Hematopoietic multipotent progenitor cell treated with erythropoietin and hydrocortisone succinate and interleukin-3 and kit ligand, for 4 days (in vitro differentiated cells): ENCODE measurements at places on chromosomes 1 and 21.

DNA sequence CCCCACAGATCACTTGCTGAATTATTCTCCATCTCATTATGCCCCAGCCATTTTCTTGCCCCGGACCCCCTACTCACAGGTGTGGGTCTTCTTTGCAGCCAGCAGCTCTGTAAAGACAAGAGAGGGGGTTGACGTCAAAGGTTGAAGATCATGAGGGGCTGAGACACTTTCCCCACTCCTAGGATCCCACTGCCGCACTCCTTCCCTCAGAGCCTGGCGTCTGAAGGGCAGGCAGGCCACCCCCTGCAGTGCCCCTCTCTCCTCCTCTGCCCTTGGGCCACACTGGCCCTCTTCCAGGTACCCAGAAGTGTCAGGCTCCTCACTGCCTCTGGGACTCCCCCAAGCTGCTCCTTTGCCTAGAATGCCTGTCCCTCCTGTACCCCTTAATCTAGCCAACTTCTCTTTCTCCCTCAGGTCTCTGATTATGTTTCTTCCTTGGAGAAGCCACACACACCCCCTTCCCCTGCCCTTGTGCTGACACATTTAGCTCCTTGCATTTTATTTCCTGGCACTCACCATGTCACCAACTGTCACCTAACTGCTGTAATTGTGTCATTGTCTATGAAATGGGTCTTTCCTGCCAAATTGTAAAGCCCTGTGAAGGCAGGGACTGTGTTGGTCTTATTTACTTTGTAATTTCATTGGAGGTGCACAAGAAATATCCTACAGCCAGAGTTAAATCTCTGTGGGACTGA, 2.1 kb downstream of the RORC start:
- DNase-seq: no peak

- DNase-seq: no peak
These were observed 29.7 kb downstream of the SLC45A1 start for GRCh38 chr1:8347635-8348034.

- peak; percentile 39 for DNase-seq
These were observed 1.8 kb downstream of the NCDN start for GRCh38 chr1:35559317-35559944.

DNA sequence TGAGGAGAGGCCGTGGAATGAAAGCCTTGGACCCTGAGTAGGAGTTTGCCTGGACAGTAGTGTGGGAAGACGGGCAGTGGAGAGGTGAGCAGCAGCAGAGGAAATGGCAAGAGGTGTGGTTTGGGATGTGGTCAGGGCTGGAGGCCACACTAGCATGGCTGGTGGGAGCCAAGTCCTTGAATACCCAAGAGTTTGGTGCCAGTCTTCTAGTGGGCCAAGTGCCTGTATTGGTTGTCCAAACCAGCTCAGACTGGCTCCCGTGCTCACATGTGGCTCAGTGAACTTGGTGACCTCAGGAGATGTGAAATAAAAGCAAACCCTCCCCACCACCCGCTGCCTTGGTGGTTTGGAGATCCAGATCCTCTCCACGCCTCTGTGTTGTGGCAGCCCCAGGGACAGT, 2.4 kb downstream of the GUCA2A start:
- no peak for DNase-seq

GRCh38 chr1:160032165-160032820, 503 bp upstream of the PIGM start:
- peak; percentile 39 for DNase-seq

DNA sequence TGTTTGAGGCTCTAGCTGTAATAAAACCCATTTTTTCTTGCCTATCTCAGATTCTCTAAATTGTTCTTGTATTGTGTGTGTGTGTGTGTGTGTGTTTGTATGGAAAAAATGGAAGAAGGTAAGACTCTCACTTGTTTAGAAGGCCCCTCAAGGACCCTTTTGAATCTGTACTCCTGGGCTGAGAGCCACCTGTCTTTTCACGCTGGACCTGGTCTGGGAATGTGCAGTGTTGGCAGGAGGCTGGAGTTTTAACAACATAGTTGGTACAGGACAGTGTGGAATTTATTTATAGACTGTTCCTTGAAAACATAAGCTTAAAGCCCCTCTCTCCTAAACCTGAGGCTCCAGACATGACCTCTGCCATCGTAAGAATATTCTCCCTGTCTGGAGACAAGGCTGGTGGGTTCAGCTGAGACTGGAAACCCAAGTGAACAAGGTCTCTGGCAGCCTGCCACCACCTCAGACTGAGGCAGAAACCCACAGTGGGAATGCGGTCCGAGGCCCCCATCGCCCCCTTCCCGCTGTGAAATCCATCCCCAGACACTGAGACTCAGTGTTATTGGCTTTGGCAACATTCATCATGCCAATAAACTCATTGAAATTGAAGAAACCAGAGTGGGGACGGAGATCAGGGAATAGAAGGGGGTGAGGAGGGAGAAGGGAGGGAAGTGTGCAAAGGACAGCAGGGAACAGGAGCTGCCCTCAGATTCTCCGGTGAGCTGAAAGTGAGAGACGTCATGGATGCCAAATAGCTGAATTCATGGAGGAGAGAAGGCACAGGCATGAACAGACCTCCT, 24.6 kb upstream of the PLXNA2 start:
- DNase-seq: no peak

GRCh38 chr21:31457675-31458074, 113.6 kb upstream of the TIAM1 start:
- DNase-seq: peak; percentile 41

GRCh38 chr1:155651861-155652661, 36.5 kb downstream of the YY1AP1 start:
- DNase-seq: no peak

DNA sequence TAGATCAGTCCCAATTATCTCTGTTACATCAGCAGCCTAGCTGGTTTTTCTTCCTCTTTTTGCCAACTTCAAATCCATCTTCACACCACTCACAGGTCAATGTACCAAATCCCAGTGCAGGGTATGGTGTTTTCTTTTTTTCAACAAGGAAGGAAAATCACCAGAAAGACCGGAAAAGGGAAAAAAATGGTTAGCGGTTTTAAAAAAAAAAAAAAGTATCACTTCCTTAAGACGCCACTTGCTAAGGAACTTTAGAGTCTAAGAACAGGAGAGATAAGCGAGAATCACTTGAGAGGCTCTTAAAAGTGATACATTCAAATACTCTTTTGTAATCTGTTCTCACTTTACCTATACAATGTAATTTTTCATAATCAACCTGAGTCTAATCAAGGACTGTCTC, 3.1 kb upstream of the OR10J1 start:
- DNase-seq: peak; percentile 11

GRCh38 chr1:225866061-225866837, 15.9 kb downstream of the TMEM63A start:
- DNase-seq: peak; percentile 92

DNA sequence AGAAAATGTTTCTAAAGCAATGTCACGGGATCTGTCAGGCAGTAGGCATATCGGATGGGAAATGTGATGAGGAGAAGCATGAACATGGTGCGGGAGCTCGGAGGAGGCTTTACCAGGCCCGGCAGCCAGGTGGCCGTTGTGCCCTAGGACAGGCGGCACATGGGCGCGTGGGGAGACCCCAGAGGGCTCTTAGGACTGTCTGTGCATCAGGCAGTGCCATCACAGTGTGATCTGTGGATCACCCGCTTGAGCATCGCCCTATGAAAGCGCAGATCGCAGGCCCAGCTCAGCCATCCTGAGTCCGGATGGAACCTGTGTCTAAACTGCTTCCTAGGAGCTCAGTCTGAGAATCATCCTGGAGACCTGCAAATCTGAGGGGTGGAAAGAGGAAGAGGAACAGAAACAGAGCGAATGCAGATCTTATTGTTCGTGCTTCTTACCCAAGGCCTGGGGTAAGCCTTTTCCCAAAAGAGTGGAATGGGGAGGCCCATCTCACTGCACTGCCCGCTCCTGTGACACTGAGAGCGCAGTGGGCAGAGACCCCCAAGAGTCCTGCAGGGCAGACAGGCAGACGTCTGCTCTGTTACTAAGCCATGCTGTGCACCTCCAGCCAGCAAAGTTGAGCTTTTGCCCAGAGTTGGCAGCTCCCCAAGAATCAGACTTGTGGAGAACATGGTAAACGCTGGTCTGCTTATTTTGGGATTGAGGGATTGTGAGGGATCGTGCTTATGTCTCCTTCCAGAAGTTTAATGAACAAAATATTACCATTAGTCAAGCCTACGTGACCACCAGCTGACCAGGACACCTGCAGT, 251.0 kb downstream of the RHOU start:
- DNase-seq: no peak

DNA sequence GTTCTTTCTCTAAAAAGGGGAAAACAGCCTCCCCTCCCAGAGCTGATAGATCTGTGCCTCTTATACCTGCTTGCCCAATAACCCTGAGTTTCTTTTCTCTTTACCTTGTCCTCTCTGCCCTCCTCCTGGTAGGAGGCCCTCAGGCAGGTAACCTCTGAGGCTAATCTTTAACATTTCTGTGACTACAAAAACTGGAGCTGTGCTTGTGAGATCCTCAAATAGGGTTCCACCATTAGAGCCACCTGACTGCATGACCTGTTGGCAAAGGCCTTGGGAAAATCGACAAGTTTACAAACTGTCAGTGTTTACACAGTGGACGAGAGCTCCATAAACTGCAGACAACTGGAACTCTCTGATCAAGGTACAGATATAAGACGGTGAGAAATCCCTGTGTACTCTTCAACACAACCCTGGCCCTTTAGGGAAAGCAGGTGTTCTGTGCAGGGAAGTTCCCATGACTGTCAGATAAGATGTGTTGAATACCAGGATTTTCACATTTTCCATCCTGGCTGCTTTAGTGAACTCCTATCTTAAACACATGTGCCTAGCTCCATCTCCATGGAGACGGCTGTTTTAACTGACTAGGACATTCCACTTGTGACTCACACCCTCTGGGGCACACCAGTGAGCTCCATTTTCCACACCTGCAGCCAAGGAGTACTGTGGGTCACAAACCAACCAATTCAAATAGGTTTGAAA, 38.3 kb downstream of the ECE1 start:
- no peak for DNase-seq

DNA sequence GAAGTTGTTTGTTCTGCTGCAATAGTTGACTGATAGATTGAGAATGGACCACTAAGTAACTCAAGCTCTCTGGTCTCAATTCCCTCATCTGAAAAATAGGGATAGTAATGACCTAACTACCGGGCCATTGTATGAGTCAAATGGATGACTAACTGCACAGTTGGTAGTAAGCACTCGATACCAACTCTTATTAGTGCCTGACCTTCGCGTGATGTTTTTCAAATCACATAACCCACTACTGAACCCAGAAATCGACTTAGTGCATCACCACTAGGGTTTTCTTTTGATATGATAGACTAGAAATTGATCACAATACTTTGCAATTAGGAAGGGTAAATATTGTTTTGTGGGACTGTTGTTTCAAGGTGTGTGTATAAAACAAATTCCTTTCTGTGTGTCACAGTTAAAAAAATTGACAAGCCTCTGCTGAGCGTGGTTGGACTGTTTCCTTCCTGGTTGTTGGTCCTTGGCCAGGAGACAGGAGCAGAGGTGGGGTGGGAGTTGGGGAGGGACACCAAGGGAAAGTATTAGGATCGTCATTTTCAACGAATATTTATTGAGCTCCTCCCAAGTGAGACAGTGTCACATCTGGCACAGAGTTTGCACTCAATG, 54.0 kb upstream of the LRP8 start:
- DNase-seq: no peak

- no peak for DNase-seq
These were observed 20.2 kb upstream of the MGST3 start for GRCh38 chr1:165610866-165611265.

DNA sequence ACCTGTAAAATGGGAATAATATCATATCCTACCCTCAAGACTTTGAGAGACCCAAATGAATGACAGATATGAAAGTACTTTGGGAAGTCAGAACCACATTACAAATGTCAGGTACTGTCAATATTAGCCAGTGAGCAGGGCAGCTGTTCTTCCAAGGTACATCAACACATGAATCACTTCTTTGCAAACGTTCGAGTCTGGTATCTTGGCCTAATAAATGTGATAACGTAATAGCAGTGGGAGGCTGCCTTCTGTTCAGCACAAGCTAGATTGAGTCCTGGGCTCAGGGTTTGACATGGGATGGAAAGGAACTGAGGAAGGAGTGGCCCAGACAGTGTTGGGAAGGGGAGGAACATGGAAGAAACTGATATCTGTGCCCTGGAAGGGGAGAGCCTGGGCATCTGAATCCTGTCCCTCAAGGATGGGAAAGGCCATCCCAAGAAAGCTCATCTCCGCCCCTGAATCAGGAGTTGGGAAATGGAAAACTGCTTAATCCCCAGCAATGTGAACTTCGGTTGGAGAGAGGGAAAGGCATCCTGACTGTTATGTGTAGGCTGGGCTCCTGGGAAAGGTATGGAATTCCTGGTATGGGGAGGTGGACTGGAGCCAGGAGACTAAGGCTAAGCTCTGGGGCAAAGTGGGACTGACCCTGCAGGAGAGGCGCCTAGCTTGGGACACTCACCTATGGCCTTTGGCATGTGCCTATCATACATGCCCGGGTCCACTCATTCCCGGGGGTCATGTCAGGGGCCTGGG, 14.3 kb downstream of the KCNC4 start:
- DNase-seq: no peak

DNA sequence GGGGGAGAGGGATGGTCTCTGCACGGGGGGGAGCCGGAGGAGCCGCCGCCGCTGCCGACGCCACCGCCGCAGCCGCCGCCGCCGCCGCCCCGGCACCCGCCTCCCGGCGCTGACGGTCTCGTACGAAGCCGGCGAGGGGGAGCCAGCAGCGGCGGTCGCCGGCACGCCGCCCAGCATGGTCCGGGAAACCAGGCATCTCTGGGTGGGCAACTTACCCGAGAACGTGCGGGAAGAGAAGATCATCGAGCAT, 311 bp downstream of the SPEN start:
- DNase-seq: no peak
